Stimulated activated CD4-positive, alpha-beta T cell treated with anti-CD3 and anti-CD28 coated beads, Interleukin-12 subunit alpha, Interleukin-12 subunit beta, amount 100 ng/mL, for 24 hours (primary cell): ENCODE measurements at places on chromosomes 1 and 21.

DNA sequence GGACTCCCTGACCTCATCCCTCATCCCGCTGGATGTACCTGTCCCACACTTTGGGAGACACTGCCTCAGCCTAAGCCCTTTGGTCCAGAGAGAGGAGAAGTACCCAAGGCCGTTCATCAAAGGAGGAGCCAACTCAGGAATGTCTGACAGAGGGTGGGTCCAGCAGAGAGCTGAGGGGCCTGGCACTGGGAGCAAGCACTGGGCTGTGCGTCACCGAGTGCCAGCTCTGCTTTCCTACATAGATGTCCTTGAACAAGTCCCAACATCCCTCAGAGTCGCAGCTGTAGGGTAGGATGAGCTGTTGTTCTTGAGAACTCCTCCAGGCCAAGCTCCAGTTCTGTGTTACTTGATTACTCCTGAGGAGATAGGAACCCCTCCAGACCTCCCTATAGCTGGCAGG is 68.8 kb upstream of the ACOT11 start:
- DNase-seq = no peak

- no peak for DNase-seq
Measured at GRCh38 chr1:213692321-213692720, 295.5 kb upstream of the PROX1 start.

DNA sequence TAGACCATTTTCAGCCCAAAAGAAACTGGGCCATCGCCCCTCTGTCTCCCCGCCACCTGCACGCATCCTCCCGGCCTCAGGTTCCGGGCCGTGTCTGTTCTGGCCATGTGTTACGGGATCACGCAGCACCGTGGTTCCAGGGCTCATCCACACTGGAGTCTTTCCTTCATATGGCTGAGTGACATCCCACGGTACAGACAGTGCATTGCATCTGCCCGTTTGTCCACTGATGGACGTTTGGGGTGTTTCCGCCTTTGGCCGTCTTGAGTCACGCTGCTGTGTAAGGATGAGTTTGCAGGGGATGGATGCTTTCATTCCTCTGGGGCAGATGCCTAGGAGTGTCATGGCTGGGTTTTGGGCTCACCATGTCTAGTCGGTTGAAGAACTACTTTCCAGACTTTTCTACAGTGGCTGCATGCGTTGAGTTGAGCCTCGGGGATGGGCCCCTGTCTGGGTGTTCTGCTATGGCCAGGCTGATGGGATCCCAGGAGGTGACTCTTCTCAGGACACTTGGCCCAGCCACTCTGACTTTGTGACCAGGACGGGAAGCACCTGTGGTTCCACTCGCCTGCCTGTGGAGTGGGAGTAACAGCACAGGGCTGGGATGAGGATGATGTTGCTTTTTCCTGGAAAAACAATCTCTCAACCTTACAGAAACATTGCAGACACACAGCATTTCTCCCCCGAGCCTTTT is 16.8 kb downstream of the RRP1 start:
- DNase-seq = no peak

DNA sequence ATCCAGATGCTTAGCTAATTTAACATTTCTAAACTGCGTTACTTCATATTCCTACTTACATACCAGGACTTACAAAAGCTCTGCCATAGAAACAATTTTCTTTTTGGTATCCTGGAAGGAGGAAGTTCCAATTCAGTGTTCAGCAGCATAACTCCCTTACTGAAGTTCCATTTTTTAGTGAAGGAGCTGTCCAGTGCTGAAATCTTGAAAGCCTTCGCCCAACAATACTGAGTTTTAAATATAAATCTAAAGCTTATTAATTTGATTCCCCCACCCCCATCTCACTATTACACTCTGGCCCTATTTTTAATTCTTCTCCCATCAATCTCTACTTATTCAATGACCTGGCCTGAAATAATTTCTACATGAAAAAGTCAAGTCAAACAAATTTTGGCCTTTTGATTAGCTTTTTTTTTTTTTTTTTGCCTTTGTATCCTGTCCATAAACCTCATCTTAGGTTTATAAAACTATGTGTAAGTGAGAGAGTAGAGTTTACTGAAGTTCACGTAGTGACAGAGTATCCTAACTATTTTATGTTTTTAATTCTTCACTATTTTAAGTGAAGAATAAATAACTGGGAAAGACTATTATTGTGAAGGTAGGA is 323.0 kb upstream of the PLD5 start:
- no peak for DNase-seq

- no peak for DNase-seq
Measured at GRCh38 chr1:158329733-158330132, 1.6 kb downstream of the CD1B start.

DNA sequence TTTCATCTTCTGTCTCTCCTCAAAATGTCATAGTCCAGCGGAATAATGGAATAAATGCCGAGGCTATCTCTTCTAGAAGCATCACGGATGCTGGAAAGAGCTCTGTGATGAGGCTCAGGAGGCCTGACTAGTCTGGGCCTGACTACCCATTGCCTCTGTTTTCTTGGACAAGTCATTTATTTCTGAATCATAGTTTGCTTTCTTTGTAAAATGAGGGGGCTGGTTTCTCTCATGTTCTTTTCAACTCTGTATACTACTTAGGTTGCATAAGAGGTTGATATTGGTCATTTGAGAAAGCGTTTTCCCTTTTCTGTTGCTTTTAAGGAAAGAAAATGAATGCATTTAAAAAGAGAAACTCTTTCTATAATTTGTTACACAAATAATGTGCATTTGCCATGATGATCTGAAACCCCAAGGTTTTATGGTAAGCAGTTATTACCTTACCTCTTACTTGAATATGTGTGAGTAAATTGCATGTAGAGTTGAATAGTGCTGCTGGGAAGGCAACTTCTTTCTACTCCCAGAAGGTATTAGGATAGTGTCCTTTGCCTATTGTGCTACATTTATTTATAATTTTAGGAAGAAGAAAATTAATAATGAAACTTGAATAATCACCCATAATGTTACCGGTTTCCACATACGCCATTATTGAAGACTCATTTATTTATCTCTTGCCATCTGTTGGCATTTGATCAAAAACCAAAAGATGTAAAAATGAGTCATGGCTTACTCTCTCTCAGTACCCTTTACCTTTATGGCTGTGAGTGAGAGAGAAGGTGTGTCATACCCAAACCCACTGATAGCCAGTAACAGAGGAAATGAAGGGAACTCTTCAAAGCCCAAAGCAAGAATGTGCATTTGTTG is 179.1 kb downstream of the FASLG start:
- no peak for DNase-seq

- no peak for DNase-seq
Measured at GRCh38 chr1:85019994-85020393, 23.1 kb upstream of the MCOLN2 start.

DNA sequence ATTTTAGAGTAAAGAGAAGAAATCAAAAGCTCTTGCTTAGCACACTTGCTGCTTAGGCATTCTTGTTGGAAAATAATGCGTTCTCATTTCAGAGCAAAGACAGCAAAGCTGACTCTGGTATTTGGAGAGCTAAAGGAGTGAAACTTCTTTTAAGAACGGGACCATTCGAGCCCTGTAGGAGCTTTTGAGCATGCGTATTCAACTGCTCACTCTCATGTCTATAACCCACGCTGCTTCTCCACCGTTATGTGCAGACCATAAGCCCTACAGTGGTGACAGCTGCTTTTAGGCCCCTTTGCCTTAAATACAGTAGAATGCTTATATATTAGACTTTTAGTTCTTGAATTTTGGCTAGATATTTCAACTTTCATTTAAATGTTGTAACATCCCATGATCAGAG is 214.2 kb upstream of the CACYBP start:
- DNase-seq = no peak

- no peak for DNase-seq
Measured at GRCh38 chr1:156805766-156806511, 10.7 kb downstream of the SH2D2A start.

DNA sequence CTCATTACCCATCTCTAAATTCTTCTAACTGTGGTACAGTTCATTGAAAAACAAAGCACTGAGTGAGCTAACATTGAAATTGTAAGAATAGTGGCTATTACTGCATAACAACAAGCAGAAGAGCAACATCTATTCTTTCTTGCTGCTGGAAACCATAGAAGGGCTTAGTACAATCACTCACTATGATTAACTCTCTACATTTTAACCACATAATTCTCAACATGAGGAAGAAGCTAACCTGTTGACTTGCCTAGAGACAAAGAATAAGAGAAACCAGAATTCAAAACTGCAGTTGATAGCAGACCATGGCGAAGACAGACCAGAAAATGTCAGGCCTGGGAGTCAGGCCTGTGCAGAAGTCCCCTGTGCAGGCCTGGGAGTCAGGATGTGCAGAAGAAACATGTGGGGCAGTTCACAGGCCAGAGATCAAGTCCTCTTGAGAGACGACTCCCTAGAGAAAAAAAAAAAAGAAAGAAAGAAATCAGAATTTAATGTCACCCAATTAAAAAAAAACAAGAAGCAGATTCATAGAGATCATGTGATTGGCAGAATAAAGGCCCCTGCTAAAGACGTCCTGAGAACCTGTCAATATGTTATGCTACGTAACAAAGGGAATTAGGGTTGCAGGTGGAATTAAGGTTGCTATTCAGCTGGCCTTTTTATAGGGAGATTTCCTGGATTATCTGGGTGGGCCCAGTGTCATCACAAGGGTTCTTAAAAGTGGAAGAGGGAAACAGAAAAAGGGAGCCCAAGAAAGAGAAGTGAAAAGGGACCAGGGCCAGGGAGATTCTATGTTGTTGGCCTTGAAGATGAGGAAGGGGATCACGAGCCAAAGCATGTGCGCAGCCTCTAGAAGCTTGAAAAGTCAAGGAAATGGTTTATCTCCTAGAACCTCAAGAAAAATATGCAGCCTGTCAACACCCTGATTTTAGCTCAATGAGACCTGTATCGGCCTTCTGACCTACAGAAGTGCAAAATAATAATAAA is 94.9 kb downstream of the MRPL39 start:
- no peak for DNase-seq

DNA sequence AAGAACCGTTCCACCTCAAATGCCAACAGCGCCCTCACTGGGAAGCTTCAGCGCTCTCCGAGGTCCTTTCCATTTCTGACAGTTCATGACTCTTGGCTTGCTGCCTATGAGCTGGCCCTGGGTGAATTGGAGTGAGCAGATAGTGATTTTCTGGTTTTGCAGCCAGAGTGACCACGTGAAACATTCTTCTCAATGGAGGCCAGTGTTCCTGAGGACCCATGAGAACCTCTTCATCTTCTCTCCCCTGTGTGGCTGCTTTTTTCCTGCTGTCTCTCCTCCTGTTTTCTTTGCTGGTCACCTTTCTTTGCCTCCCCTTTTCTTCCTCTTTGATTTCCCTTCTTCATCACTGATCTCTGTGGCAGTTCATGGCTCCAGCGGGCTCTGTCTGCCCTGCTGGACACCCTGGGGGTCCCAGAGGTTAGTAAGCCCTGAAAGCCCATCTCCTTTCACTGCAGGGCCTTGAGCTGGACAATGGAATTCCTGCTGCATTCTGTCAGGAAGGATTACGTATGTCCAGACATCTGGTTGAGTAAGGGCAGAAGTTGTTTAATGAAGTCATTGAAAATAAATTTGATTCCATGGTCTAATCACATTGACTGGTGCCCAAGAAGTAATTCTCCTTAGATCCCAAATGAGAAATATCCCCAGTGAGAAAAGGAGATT is 29.9 kb downstream of the VASH2 start:
- no peak for DNase-seq

DNA sequence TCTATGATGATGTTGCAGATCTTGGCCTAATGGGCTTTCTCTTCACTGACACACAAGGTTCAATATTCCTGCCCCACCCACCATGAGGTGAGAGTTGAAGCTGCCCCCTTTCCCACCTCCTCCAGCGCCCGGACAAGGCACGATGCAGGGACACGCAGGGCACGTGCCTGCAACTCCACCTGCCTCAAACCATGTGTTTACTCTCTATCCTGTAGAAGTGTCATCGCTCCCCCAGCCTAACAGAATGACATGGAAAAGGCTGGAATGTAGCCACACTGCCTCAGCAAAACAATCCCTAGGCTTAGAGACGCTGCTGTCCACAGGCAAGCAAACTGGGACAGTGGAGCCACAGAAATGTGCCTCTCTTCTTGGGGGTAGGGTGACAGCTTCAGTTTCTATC is 92.9 kb upstream of the SOD1 start:
- no peak for DNase-seq

DNA sequence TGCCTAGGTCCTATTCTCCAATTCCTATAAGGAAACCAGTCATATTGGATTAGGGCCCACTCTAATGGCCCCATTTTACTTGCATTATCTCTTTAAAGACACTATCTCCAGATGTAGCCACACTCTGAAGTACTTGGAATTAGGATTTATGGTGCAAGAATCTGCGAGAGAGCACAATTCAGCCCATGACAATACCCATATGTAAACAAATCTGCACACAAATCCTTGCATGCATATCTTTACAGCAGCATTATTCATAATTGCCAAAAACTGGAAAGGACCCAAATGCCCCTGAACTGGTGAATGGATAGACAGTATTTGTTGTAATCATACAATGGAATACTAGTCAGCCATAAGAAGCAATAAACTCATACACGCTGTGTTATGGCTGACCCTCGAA is 229.8 kb upstream of the ADAMTS5 start:
- no peak for DNase-seq

DNA sequence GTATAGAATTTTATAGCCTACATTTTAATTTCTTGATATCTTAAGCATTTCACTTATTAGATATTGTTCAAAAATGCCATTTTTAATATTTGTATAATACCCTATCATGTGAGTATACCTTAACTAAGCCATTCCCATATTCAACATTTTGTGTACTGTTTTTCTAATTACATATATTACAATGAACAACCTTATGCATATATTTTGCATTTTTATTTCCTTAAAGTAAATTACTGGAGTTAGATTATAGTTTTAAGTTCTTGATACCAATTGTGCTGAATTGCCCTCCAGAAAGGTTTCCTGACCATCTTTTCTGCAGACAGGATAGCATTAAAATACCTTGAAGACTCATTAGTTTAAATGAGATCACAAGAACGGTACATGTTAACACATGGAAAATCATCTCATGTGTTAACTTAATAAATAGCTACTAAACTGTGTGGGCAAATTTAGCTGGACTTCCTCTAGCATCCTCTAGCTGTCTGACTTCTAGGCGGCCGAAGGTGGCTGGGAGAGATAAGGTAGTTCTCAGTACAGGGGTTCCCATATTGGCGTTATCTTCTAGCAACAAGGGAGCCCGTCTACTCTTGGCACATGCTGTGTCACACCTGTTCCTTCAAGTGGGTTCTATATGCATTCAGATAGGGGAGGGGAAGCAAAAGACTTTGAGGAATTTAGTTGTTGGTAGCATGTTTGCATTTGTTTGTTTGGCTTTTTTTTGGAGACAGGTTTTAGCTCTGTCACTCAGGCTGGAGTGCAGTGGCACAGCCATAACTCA is 8.9 kb downstream of the DCLRE1B start:
- no peak for DNase-seq

DNA sequence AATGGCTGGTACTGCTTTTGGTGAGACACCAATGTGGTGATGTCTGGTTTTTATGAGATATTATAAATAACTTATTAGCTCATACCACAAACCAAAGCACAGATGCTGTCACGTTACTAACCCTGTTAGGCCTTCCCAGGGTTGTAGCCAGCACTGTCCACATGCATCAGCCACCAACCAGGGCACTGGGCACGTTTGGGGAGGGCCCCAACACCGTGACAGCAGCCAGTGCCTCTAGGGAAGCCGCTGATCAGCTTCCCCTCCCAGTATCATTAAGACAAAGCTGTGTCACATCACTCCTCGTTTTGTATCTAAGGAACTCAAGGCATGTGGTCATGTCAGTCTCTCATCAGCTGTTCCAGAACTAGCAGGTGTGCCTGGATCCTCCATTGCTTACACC is 13.9 kb downstream of the URB1 start:
- no peak for DNase-seq

GRCh38 chr21:40299451-40299850 is 432.2 kb downstream of the PCP4 start:
- DNase-seq = no peak
